ENCODE measurements at places on chromosomes 1 and 21.

- DNase-seq: no peak
Observed at GRCh38 chr1:155889566-155889965, 21.6 kb downstream of the RIT1 start.

GRCh38 chr1:981491-981954 lies 370 bp downstream of the PERM1 start:
- no peak for DNase-seq

- DNase-seq: peak; percentile 88
Observed at GRCh38 chr1:225897595-225898514, 8.9 kb upstream of the LEFTY1 start.

- DNase-seq: no peak
Observed at GRCh38 chr1:201693890-201694607, 134.9 kb upstream of the IPO9 start.

GRCh38 chr1:241675983-241676382 lies 23.9 kb downstream of the WDR64 start:
- DNase-seq: no peak

DNA sequence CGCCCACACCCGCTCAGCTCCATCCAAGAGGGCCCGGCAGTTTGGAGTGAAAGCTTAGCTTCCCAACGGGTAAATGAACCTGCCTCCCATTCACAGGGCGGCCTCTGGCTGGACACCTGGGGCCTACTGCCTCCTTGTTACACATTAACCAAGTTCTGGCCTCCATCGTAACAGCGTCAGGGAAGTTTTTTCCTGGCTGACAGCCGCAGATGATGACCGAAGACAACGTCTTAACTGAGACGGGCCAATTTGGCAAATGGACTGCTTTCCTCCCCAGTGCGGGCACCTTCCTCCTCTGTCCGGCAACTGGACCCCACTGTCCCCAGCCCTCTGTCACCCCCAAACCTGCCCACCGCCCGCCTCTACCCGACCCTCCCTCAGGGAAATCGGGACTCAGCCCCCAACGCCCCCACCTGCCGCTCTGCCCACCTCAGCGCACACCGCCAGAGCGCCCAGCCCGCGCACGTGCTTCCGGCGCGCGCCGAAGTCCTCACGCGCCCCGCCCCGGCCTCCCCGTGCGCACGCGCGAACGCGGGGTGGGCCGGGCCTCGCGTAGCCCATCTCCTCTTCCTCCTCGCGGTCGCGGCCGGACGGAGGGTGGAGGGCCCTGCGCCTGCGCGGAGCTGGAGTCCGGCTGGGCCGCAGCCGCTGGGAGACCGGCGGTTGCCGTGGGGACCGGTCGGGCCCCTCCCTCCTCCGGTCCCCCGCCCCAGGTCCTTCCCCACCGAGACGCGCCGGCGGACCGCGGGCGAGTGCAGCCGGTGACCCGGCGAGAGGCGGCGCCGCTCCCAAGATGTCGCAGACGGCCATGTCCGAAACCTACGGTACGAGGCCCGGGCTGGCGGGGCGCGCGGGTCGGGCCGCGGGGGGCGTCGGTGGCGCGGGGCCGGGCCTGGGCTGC lies at the start of gene RAB4A:
RAB4A (plus strand) TSS at position 565 of the 901 bp plus-strand sequence; CDS start at position 794, 229 bp downstream.
- DNase-seq: peak; percentile 8

- DNase-seq: no peak
Observed at GRCh38 chr1:14741082-14741481, 142.6 kb downstream of the KAZN start.

GRCh38 chr21:25759573-25759972 lies 24.8 kb downstream of the GABPA start:
- no peak for DNase-seq

GRCh38 chr1:9755441-9755995 lies 68.2 kb downstream of the CLSTN1 start:
- no peak for DNase-seq

DNA sequence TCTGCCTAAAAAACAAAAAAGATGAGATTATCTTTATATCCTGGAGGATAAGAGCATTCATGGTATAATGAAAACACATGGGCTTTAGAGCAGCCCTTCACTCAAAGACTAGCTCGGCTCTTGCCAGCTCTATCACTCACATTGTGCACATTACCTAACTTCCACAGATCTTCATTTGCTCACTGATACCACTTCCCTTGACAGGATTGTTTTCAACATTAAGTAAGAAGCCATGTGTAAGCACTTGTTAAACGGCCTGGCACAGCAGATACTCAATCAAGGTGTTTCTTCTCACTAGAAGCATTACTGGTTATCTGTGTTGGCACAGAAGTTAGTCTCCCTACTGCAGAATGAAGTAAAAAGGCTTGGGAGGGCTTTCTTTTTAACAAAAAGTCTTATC lies 18.7 kb downstream of the LPGAT1 start:
- DNase-seq: no peak

- DNase-seq: peak; percentile 25
Observed at GRCh38 chr1:208162903-208163302, 81.3 kb downstream of the PLXNA2 start.

DNA sequence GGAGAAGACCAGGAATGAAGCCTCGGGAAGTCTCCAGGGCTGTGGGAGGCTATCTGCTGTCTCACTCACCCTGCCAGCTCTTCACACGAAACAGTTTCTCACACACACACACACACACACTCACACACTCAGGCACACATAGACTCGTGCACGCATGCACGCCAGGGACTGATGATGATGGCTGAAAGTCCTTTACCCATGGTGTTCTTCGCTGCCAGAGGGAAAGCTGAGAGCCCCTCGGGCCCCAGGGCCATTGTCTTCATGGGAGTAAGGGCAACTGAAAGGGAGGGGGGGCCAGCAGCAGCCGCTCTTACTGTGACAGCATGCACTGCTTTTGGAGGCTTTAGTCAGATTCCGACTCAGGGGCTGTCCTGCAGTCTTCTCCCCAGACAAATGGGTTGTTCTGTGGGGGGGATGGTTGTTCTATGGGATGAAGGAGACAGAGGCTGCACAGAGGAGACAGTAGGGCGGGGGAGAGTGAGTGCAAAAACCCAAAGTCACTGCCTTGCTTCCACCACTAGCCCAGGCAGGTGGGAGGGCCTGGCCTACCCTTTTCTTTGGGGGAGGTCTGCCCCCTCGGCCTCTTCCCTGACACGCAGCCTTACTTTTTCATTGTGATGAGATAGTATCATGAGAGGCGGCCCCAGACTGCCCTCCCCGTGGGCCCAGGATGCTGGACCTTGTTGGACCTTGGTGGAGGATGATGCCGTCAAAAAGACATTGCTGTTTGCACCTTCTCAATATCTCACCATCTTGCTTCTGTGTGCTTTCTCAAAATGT lies 29.0 kb downstream of the STUM start:
- DNase-seq: no peak

DNA sequence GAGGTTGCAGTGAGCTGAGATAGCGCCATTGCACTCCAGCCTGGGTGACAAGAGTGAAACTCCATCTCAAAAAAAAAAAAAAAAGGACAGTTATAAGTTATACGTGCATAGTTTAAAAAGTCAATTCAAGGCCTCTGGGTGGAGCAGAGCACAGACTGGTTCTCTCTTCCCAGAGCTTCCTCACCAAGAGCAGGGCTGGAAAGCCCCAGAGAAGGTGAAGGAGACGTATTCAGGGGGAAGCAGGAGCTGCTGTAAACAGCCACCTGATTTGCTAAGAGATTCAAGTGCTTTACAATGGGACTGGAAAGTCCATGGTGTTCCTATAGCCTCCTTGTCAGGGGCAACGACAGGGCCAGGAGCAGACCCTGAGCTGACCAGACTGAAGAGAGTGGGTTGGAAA lies 85.0 kb upstream of the LYST start:
- DNase-seq: no peak

DNA sequence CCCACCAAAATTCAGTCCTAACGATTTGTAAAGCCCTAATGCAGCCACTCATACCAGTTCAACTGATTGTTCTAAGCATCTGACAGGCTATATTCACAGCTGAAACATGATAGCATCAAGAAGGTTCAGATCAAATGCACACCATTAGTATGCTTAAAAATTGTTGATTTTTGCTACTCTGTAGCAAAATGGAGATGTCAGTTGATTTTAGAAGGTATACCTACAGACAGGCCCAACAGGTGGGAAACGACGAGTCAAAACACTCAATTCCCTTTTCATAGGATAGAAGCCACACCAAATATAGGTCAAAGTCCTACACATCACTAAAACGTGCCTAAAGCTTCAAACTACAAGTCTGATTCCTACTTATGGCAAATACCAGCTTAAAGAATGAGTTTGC lies 6.7 kb downstream of the SFPQ start:
- DNase-seq: no peak

DNA sequence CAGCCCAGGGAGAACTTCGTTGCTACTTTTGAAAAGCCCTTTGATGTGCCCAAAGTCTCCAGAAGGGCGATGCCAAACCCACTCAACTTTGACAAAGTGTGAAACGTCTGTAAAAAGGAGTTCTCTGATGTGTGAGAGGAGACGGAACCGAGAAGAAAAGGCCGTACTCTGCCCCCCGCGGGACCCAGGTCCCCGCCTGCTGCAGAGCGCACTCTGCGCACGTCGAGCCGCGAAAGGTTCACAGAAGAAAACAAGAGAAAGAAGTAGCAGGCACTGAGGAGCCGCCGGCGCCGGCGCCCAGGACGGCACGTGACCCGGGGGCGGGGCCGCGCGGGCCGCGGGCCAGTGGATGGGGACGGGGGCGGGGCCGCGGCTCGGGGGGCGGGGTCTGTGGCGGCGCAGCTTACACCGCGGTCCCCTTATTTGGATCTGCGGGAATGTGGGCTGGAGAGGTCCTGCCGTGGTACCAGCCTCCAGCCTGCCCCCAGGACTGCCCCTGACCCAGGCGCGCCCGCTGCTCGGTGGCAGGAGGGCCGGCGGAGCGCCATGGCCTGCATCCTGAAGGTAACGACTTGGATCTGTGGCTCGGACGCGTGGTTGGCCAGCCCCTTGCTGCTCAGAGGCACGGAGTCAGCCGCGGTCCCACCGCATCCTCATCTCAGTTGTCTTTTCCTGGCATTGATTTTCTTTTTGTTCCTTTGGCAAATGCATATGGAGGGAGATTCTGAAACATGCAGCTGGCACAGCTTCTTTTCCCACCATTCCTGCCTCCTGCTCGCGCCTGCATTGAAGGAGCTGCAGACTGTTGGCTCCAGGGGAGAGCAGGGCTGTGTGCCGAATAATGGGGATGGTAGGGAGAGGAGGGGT lies at the start of gene ST6GALNAC3:
ST6GALNAC3 (plus strand) TSS at position 426 of the 867 bp plus-strand sequence.
- DNase-seq: no peak

- no peak for DNase-seq
Observed at GRCh38 chr1:26994787-26995517, 1.5 kb downstream of the TRNP1 start.

DNA sequence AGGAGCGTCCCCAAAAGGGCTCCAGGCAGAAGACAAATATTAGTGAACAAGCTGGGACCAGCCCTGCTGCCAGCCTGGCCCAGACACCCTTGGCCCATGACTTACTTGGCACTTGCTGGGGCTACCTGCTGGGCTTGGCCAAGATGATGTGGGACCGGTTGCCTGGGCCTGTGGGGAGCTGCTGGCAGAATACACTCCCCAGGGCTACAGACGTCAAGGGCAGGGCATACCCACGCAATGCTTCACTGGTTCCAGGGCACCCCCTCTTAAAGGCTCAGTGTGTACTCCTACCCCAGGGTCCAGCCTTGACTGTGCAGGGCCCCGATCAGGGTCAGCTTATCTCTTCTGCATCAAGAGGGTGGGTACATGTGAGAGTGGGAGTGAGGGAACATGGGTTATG lies 106.5 kb upstream of the SLC2A1 start:
- DNase-seq: no peak

DNA sequence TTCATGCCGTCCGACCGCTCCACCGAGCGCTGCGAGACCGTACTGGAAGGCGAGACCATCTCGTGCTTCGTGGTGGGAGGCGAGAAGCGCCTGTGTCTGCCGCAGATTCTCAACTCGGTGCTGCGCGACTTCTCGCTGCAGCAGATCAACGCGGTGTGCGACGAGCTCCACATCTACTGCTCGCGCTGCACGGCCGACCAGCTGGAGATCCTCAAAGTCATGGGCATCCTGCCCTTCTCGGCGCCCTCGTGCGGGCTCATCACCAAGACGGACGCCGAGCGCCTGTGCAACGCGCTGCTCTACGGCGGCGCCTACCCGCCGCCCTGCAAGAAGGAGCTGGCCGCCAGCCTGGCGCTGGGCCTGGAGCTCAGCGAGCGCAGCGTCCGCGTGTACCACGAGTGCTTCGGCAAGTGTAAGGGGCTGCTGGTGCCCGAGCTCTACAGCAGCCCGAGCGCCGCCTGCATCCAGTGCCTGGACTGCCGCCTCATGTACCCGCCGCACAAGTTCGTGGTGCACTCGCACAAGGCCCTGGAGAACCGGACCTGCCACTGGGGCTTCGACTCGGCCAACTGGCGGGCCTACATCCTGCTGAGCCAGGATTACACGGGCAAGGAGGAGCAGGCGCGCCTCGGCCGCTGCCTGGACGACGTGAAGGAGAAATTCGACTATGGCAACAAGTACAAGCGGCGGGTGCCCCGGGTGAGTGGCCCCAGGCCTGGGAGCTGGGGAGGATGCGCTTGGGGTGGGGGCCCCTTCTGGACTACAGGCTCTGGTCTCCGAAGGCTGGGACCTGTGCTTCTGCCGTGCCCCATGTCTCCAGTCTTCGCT lies 1.1 kb downstream of the SKI start:
- DNase-seq: no peak

DNA sequence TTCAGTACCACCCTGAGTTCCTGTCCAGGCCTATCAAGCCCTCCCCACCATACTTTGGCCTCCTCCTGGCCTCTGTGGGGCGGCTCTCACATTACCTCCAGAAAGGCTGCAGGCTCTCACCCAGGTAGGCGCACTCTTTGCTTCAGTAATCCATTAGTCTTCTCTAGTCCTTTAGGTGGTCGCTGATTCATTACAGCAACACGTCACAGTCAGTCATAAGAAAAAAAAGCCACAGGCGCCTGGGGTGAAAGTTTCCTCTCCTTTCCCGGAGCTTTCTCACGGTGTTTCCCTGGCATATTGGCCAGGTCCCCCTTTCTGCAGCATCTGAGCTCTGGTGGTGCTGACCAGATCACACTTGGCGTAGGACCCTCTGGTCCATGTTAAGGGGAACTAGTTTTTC lies 12.1 kb downstream of the SLFNL1 start:
- DNase-seq: no peak

- DNase-seq: peak; percentile 28
Observed at GRCh38 chr1:18320051-18320450, 160.7 kb upstream of the KLHDC7A start.

DNA sequence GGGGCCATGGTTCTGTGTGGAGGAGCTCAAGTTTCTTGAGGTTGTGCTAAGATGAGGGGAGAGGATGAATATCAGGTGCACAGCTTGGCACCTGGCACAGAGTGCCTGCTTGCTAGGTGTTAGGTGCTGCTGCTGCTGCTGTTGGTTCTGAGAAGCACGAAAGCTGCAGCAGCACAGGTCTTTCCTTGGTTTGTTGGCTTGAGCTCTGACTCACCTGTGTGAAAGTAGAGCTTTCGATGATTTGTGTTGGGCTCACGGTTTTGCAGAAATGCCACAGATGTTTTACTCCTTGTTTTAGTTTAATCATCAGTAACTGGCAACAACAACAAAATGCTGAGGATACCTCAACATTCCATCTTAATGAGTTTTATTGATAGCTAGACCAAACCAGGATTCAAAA lies 221.6 kb downstream of the BRINP2 start:
- DNase-seq: no peak

DNA sequence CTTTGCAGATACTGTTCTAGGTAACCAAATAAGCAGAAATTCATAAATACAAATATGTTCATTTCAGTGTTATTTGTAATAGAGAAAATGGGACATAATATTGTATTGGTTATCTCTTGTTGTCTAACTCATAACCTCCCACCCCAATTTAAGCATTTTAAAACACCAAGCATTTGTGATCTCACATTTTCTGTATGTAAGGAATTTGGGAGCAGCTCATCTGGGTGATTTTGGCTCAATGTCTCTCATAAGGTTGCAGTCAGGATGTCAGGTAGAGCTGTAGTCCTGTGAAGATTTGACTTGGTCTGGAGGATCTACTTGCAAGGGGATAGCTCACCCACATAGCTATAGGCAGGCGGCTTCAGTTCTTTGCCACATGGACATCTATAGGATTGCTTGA lies 29.5 kb downstream of the CEP350 start:
- no peak for DNase-seq
